ENCODE measurements at places on chromosomes 7 and 10. TPM values are rescaled to one million over a fixed set of nuclear protein-coding genes. Genes with fewer than 3 reads are reported as not detected.
A peak's percentile ranks its signal among the peaks of the same experiment; 100 is the strongest.

- DNase-seq: no peak
Observed at GRCh38 chr7:64733550-64734240, 60.5 kb upstream of the ZNF138 start.

The CADPS2 gene
- total RNA-seq: 1.6 TPM

The OPALIN gene
- total RNA-seq: not detected

GRCh38 chr10:101828766-101829551 lies 10.7 kb upstream of the OGA start:
- DNase-seq: no peak

DNA sequence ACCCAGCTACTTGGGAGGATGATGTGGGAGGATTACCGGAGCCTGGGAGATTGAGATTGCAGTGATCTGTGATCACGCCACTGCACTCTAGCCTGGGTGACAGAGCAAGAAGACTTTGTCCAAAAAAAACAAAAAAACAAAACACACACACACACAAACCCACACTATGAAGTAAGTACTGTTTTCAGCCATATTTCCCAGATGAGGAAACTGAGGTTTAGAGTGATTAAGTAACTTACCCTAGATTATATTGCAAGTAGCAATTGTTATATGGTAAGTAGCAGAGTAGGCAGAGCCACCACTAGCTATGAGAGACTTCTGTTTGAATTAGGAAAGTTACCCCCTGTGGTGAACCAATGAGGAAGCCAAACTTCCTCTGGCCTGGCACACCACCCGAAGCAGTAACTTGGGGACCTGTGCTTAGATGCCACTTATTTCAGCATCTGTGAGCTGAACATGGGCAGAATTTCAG lies 61.9 kb downstream of the MCU start:
- no peak for DNase-seq

The COA1 gene
- 55.2 TPM for total RNA-seq

- DNase-seq: peak; percentile 22
Observed at GRCh38 chr7:14184292-14184864, 194.9 kb upstream of the ETV1 start.

DNA sequence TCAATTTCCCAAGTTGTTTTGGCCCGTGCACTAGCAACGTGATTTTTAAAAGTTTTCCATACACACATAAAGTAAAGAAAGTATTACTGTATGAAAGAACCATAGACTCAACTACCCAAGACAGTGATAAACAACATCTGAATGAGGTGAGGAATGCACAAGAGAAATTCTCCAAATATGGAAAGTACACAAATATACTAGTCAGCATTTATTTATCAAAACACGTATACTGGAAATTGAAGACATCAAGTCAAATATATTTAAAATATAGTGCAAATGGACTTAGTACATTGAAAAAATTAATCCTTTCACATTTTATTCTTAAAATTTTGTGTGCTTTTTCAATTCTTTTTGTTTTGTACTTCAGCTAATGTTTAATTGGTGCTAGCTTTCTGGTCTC lies 143.6 kb downstream of the ARL4A start:
- DNase-seq: no peak

The GDF2 gene
- total RNA-seq: not detected

DNA sequence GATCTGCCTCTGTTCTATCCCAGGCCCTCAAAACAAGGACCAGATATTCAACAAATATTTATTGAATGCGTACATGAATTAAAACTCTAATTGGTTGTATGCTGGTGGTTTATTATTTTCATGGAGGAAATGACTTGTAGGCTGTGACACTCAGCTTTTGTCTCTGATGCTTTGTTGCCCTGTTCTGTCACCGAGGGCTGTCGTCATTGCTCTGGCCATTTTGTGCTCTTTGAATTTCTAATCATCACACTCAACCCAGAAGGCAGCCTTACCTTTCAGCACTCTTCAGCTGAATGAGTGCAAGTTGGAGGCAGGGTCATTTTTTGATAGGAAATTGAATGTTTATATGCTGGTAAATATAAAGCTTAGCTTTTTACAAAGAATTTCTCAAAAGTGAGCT lies 14.5 kb downstream of the SRGN start:
- DNase-seq: no peak

The PLEKHS1 gene
- not detected for total RNA-seq

DNA sequence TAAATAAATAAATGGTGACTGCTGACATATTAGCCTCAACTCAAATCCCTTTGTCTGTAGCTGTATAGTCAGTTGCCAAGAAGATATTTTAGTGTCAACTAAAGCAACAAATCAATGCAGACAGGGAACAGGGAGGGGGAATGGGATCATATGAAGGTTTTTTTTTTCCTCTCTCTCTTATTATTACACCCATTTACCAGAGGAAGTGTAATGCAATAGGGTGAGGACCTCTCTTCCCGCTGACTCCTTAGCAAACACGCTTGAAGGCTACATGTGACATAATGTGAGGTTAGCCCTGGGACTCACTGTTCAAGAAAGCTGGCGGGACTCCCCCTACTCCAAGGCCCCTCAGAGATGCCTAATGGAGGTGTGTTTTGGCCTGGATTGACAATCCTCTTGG lies 88.2 kb downstream of the CHRM2 start:
- DNase-seq: no peak

The PEX1 gene
- 8.2 TPM for total RNA-seq

The AGAP5 gene
- 2.8 TPM for total RNA-seq

The CD36 gene
- not detected for total RNA-seq

GRCh38 chr10:124044143-124044862 lies 49.1 kb downstream of the CHST15 start:
- no peak for DNase-seq

DNA sequence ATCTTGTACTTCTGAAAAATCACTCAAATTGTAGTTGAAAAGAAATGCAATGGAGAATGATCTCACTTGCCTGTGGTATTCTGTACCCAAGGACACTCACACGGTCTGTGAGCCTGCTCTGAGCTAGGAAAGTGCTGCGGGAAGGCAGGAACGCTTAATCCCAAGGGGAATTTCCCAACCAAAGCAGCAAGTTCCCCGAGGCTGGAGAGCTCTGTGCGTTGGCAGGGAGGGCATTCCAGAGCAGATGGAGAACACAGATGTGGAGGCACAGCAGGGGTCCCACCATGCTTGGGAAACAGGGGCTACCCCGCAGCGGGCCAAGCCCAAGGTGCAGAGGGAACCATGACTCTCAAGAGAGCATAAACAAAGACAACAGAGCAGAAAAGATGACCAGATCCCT lies 13.6 kb downstream of the SVIL start:
- no peak for DNase-seq

- DNase-seq: peak; percentile 81
Observed at GRCh38 chr10:14571866-14572507, 202.7 kb downstream of the FAM107B start.

GRCh38 chr7:37013771-37014170 lies 289.5 kb upstream of the AOAH start:
- no peak for DNase-seq

GRCh38 chr7:132906193-132906835 lies 175.6 kb downstream of the CHCHD3 start:
- no peak for DNase-seq

DNA sequence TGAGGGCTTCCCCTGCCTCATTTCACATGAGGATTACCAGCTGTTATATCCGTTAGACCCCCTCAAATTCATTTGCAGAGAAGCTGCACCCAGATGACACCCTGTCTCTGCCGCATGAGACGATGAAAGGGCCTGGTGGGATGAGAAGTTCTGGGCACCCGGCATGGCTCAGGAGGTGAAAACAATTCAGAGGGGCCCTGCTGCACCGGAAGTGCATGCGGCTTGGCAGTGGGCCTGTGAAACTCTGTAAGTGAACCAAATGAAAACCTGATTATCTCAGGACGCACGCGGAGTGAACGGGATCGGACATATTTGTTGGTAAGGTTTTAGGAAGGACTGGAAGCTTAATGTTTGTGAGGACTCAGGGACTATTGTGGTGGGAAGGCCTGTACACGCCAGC lies 511.2 kb downstream of the TCERG1L start:
- DNase-seq: no peak

DNA sequence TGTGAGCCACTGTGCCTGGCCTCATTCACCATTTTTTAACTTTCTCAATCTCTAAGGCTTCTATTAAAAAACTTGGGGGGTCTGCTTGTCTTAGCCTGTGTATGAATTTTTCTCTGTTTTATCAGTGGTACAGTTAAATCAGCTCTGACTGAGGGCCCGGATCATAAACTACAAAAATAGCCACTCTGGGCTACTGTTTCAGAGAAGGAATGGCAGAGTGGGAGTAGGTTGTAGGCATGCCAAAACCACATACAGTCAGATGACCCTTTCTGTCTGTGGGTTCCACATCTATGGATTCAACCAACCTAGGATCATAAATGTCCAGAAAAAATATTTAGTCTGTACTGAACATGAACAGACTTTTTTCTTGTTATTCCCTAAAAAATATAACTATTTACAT lies 21.3 kb downstream of the TBC1D12 start:
- DNase-seq: no peak

The A1CF gene
- 0.16 TPM for total RNA-seq

DNA sequence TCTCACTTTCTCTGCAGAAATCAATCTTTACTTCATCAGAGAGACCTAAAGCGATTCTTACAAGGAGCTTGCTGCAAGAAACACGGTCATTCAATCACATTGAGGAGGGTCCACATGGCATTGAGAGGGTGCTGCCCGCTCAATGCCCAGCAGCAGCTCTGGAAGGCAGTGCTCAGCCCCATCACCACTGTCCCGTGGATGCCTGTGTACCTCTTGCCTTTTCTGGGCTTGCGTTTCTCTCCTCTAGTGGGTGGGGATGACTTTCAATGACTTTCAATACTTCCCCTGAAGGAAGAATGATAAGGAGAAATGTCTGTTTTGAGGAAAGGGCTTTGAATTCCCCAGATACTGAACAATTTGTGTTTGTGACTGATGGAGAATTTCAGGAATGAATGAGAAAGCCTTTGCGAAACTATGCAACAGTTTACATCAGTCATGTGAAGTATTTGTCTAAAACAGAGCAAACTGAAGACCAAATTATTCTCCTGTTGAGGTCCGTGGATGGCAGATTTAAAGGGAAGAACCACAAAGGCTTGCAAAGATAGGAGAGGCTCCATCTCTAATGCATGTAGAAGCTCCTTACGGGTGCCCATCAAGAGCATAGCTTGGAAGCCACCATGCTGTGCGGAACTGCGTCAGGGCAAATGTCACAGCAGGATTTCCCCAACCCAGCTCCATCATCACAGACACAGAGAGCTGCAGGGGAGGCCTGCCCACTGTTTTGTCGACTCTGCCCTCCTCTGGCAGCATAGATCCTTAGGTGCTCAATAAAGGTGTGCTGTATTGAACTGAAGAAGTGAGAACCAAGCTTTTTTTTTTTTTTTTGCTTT lies 6.6 kb upstream of the ZNF22 start:
- DNase-seq: no peak

The LRRC61 gene
- 74.3 TPM for total RNA-seq

The PPP1R9A gene
- total RNA-seq: 5.5 TPM

The SPDYE11 gene
- not detected for total RNA-seq

- DNase-seq: peak; percentile 81
Observed at GRCh38 chr10:4847561-4848355, 21.8 kb downstream of the AKR1E2 start.

DNA sequence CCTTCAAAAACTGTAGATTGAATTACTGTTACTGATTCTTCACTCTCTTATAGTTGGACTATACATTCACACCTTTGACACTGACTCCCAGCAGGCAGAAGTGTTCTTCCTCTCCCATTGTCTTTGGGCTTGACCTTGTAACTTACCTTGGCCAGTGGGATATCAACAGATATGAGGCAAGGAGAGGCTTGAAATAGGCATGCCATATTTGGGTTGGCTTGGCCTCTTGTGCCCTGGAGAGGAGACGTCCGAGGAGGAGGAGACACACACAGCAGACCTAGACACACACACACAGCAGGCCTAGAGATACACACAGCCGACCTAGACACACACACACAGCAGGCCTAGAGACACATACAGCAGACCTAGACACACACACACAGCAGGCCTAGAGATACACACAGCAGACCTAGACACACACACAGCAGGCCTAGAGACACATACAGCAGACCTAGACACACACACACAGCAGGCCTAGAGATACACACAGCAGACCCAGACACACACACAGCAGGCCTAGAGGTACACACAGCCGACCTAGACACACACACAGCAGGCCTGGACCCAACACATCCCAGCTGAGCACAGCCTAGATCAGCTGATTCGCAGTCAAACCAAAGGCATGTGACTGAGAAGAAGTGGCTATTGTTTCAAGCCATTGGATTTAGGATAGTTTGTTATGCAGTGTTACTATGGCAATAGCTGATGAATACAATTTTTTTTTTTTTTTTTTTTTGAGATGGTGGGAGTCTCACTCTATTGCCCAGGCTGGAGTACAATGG lies 12.5 kb upstream of the GNA12 start:
- DNase-seq: no peak

The CDK14 gene
- total RNA-seq: 0.61 TPM

The CDHR1 gene
- total RNA-seq: not detected

GRCh38 chr10:109106604-109107003 lies 816.7 kb downstream of the XPNPEP1 start:
- DNase-seq: no peak

- no peak for DNase-seq
Observed at GRCh38 chr7:36942955-36943354, 218.7 kb upstream of the AOAH start.

- no peak for DNase-seq
Observed at GRCh38 chr10:91743465-91743864, 54.8 kb upstream of the TNKS2 start.

DNA sequence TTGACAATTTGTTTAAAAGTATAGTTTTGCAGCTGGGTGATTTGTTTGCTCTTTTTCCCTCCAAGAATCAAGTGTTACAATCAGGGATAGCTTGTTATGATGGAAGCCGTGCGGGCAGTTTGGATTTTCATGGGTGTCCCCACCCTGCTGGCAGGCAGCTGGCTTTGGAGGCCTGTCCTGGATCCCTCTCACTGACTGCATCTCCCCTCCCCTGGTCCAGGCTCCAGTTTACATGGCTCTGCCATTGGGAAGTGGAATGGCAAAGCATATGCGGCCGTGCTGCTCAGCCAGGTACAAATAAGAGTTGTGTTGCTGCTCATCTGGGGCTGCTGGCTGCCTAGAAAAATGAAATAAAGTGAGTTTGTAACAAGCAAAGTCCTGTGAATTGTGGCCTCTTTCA lies 76.0 kb downstream of the CXCL12 start:
- no peak for DNase-seq

DNA sequence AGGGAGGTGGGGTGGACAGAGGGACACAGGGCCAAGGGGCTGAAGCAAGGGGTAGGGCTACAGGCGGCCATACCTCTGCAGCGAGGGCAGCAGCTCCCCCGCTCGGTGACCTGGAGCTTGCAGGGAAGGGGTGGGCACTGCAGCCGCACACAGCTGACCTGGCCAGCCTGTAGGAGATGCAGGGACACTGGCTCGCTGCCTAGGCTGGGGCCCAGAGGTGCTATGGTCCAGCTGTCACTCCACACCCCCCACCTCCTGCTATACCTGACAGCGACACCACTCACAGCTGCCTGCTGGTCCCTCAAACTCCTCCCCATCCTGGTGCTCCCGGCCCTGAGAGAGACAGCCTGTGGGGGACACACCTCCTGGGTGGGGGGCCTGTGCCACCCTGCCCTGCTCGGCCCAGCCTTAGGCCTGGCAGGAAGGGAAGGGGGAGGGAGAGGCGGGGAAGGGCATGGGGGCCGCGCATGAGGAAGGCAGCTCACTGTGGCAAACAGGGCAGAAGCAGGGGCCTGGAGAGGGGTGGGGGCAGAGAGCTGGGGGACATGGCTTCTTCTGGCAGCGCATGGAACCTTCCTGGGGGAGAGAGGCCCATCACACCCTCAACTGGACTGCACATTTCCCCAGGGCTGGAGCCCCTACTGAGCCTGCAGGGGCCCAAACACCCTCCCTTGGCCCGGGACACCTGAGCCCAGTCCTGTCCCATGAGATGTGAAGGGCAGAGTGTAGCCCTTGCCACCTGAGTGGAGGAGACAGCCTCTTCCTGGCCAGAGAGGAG lies 23.9 kb downstream of the ATP6V1F start:
- DNase-seq: no peak
